ENCODE measurements at places on chromosomes 11 and 22.

- no peak for DNase-seq
These were observed 36.4 kb downstream of the SWAP70 start for GRCh38 chr11:9700105-9700801.

GRCh38 chr11:134535029-134536025, 123.3 kb upstream of the B3GAT1 start:
- no peak for DNase-seq

GRCh38 chr11:118078911-118079411, 2.1 kb downstream of the TMPRSS4 start:
- DNase-seq: no peak

GRCh38 chr22:36337365-36338130, 50.2 kb downstream of the MYH9 start:
- DNase-seq: no peak

GRCh38 chr11:45622283-45622682, 43.1 kb downstream of the CHST1 start:
- no peak for DNase-seq

DNA sequence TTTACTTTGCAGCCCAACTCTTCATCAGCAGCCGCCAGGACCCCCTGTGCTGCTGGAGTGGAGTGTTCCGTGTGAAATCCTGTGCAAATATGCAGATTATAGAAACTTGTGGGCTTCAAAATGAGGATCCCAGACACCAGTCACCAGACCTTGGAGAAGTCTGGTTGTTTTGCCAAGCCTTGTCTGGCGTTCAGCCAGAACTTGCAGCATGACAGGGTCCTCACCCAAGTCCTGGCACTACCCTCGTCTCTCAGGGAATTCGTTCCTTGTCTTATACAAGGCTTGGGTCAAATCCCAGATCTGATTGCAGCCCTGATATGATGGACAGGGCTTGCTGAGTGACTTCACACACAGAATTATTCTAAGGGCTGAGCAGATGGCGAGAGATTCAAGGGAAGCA, 18.9 kb downstream of the SHISAL1 start:
- no peak for DNase-seq

- DNase-seq: no peak
These were observed 70.2 kb downstream of the DDX10 start for GRCh38 chr11:108734956-108735559.

GRCh38 chr11:6269994-6270393, 10.4 kb downstream of the CCKBR start:
- DNase-seq: no peak

- no peak for DNase-seq
These were observed 98.6 kb downstream of the KIAA1671 start for GRCh38 chr22:25051073-25051472.

DNA sequence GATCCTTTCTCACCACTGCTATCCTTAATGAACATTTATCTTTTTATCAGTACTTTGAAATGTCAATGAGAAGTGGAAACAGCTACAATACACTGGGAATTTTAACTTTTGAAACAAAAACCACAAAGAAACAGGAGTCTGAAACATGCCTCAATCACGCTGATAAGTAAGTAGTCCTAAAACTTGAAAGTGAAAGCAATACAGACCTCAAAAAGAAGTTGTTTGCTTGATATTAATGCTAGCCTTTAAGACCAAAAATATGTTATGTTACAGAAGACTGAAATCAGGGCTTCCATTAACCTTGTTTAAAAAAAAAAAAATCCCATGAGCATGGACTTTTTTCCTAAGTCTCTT, 21.3 kb downstream of the PHF21A start:
- no peak for DNase-seq

DNA sequence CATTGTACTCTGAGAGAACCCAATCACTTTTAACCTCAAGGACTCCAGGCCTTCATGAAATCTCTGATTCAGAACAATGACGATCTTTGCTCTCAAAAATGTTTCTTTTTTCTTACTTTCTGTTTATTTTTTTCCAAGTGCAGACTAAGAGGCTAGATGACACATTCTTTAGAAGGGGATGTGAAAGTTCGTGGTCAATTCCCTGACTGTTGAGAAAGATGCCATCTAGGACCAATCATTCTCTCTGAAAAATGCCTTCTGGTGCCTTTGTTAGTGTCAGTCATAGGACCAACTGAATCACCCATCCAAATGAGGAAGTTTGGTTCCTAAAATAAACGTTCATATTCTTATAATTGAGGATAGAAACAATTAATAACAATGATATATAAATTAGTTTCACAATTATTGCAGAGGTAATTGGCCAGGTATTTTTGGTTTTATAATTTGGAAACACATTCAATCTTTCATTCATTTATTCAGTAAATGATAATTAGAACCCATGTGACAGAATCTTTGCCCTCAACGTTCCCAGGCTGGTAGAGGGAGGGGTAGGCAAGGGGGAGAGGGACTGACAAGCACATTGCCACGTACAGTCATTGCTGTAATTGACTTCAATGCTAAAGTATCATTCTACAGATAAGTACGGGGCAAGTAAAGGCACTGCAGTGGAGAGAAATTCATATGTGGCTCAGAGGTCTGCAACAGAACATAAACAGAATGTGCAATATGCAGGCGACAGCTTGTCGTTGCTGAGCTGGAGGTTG, 333.4 kb upstream of the MPPED2 start:
- no peak for DNase-seq

- no peak for DNase-seq
These were observed 682.2 kb upstream of the RAG2 start for GRCh38 chr11:37280200-37280599.

- DNase-seq: no peak
These were observed 518.0 kb downstream of the DLG2 start for GRCh38 chr11:85109141-85109540.

DNA sequence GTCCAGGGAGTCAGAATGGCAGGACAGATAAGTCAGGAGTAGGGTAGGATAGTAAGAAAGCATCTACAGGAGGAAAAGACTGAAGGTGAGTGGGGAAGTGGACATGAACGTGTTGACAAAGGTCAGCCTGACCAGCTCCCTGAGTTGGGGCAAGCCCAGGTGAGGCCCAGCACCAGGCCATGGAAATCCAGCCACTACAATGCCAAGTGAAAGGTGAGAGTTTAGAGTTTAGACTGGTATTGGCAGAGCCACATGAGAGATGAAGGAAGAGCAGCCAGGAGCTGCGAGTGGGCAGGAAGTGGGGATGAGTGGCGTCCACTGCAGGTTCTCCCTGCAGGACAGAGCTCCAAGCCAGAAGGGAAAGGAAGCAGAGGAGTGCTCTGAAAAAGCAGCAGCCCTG, 16.5 kb upstream of the SMCO4 start:
- DNase-seq: no peak

- no peak for DNase-seq
These were observed 935.8 kb upstream of the RAG2 start for GRCh38 chr11:37533830-37534229.

DNA sequence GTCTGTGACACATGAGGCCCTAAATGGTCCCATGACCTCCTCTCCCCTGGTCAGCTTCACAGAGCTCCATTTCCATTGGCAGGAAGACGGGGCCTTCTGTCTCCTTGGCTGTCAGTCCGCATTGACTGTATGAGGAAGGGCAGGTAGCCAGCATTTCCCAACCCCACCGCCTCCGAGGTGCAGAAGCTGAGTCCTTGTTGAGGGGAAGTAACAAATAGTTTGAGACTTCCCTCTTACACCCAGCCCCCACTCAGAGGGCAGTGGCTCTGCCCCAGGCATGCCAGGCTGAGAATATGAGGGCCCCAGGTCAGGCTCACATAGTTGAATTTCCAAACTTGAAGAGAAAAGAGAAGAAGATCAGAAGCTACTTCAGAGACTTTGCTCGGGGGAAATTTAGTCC, 611.1 kb downstream of the BRD1 start:
- DNase-seq: no peak

DNA sequence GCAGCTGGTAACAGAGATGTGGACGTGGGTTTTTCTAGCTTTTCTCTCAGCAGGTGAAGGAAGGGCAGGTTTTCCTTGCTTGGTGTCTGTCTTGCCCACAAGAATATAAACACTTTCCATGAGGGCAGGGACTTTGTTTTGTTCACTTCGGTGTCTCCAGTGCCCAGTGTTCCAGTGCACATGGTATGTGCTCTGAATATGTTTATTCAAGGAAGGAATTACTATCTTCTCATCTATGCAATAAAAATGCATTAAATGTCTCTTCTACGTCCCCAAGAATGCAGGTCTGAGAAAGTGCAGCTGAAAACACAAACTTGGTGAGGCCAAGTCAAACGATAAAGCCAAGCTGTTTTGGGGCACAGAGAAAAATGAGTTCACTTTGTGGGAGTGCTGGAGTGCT, 56.3 kb upstream of the PLET1 start:
- no peak for DNase-seq

DNA sequence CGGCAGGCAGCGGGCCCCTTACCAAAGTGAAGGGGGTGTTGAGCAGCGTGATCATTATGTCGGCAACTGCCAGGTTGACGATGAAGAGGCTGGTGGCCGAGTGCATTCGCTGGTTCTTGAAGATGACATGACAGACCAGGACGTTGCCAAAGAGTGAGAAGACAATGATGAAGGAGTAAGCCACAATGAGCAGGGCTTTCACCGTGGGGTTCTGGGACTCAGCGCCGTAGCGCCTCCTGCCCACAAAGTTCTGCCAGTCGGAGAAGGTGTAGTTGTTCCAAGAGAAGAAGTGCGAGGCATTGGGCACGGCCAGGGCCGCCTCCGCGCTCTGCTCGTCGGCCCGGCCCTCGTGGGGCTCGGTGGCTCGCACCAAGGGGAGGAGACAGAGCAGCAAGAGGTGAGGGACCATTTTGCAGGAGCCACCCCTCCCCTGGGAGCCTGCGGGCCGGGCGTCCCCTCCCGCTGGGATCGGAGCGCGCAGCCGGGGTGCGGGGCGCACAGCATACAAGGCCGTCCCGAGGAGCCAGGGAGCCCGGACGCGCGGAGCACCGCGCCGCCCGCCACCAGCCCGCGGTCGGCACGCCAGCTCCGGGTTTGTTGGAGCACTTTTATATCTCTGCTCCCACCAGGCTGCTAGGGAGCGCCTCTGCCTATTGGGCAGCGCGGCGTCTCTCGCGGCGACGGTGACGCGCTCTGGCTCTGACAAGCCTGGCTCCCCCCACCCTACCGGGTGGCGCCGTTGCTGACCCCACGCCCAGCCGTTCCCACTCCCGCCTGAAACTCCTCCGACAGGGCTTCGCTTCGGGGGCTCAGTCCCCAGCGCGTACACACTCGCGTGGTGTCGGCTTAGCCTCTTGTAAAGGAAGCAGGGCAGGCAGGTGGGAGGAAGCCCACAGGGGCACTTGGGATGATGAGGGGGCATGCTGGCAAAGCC, at the start of gene GPR83:
Gene GPR83 (minus strand): TSS at position 581 of the 934 bp plus-strand sequence. CDS start 172 bp downstream, at position 409.
- DNase-seq: no peak

DNA sequence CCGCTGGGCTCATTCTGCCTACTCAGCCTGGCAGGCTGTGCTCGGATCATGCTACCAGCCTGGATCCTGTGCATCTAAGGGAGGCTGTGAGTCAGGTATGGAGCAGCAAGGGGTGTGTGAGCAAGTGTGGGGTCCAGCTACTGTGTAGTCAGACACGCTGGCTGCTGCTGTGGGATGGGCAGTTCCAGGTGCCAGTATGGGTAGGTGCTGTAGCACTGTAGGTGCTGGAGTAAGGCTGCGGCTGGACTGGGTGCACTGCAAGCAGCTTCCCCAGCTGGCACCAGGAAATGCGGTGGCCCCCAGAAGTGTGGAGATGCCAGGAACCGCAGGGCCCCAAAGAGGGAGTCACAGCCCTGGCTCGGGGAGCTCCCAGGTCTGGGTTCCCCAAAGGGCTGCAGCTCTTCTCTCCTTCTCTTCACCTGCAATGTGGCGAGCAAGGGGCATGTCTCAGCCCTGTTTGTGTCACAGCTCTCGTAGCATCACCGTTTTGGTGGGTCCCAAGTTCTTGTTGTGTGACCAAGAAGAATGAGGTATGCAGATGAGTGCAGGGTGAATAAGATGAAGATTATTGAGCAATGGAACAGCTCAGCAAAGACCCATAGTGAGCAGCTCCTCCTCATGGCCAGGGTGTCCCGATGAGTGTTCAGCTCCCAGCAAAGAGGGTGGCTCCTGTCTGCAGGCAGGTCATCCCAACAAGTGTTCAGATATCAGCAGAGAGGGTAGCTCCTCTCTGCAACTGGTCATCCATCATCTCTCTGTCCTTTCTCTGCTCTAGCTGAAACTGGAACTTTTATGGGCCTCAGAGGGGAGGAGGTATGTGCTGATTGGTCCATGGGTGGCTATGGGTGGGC, 462.9 kb downstream of the TBC1D22A start:
- no peak for DNase-seq

GRCh38 chr11:86692317-86692716, 19.9 kb upstream of the ME3 start:
- no peak for DNase-seq

DNA sequence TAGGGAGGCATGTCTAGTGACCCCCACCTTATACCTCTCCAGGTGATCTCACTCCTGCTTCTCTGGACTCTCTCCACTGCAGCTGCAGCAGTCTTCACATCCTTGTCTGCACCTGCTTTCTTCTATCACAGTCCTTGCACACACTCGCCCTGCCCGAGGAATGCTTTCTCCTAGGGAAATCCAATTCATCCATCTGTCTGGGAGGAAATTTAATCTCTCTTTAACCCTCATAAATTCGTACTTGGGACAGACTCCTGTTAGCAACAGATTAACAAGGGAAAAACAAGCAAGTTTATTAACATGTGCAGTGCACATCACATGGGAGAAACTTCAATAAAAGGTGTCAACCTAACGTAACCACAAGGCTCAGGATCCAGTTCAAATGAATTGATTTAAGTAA, 11.3 kb upstream of the RCN1 start:
- no peak for DNase-seq

- no peak for DNase-seq
These were observed 84.0 kb downstream of the RPS6KA4 start for GRCh38 chr11:64443001-64443400.

DNA sequence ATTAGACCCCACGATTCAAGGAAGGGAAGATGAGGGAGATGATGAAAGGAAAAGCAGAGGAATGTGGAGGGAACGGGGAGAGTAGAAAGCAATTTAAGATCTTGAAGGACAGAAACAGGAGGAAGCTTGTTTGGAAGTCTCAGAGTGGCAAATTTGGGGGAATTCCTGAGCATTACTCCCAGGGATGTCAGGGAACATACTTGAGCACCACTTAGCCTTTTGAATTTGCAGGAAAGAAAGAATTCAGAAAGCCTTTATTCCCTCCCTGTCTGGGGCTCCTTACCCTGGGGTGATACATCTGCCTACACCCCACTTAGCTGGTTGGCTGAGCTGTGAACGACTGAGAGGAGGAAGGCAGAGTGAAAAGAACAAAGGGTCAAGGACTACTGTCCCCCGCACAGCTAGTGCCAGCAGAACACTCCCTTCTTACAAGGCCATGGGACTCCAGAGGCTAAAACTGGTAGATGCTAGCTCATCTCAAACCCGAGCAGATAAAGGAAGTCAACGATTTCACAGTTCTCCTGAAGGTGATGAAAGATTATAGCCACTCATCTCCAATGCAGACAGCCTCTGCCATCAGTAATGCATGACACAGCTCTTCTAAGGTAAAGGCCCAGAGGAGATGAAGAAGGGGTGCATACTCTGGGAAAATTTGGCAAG, 84.0 kb upstream of the AKIP1 start:
- no peak for DNase-seq

- DNase-seq: no peak
These were observed 16.5 kb upstream of the TPBGL start for GRCh38 chr11:75223954-75224643.

- DNase-seq: no peak
These were observed 16.1 kb downstream of the LRP5 start for GRCh38 chr11:68328374-68329091.

- DNase-seq: no peak
These were observed 250.3 kb downstream of the GRM5 start for GRCh38 chr11:88815505-88815904.
